ENCODE measurements at places on chromosomes 5 and 9.

- no peak for DNase-seq
Measured at GRCh38 chr9:135240871-135241311, 153.4 kb downstream of the OLFM1 start.

DNA sequence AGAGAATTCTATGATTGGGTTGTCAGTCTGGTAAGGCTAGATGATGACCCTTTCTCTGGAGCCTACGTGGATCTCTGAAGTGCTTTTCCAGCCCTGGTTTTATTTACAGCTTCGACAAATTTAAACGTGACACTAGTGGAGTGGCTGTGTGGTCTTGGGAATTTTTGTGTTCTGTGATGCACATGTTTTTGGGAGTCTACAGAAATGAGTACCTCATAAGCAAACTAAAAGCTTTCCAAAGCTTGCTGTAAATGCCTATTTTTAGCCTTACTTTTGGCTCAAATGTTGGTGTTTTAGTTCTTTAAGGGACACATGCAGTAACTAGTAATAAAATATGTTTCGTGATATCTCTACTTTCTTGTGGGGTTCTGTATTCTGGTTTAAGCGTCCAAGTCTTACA, 3.3 kb downstream of the LARP1 start:
- DNase-seq: no peak

GRCh38 chr5:16570121-16570815, 46.5 kb downstream of the RETREG1 start:
- no peak for DNase-seq

- no peak for DNase-seq
Measured at GRCh38 chr5:95863383-95863757, 40.8 kb upstream of the GLRX start.

- no peak for DNase-seq
Measured at GRCh38 chr5:10649666-10650380, 86.0 kb downstream of the ANKRD33B start.

DNA sequence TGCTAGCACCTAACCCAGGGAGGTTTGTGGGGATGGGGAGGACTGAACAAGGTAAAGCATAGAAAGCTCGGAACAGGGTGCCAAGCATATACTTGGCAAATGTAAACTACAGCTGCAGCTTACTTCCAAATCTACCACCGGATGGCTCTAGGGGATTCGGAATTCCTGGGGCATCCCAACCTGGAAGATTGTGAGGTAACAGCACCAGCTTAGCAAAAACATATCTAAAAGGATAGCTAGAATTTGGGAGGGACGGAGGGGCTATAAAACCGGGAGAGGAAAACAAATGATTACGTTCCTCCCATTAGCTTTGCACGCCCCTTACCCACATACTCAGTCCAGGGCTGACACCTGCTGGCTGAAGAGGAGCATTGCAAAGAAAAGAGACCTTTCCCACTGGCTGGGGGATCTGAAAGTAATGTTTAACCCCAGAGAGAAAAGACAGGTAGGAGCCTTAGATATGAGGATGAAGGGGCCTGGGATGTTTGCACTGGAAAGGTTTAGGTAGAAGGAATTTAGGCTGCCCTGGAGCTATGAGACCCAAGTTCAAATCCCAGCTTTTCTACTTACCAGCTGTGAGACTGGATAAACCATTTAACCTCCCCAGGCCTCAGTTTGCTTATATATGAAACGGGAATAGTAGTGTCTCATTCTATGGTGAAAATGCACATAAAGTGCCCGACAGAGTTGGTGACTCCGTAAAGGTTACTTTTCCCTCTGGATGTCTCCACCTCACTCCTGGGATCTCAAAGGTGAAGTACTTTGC, 73.6 kb downstream of the FAM114A2 start:
- DNase-seq: peak; percentile 74
